ENCODE measurements at places on chromosomes 12 and 14.

GRCh38 chr12:14167005-14167628 is 185.7 kb upstream of the GRIN2B start:
- peak; percentile 85 for DNase-seq

- no peak for DNase-seq
These were observed 1.5 kb downstream of the LGR5 start for GRCh38 chr12:71440763-71441748.

GRCh38 chr14:53209370-53209769 is 56.2 kb upstream of the DDHD1 start:
- DNase-seq: peak; percentile 41

GRCh38 chr14:106442857-106443256 is 916.5 kb downstream of the TMEM121 start:
- no peak for DNase-seq

DNA sequence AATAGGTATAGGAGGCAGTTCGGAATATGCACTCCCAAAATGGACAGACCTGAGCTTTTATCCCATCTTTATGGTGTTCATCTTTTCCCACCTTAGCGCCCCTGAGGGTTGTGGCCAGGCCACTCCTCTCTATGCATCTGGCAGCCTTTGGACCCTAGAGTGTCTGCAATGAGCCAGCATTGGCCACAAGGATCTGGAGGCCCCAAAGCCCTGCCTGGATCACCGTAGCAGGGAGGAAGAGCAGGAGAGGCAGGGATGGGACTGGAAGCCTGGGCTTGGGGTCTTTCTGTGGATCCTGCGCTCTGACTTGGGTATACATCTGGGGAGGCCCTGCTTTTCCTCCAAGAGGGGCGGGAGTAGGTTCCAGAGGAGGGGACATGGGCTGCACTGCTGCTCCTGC is 52.5 kb downstream of the PLEKHG3 start:
- DNase-seq: no peak

- no peak for DNase-seq
These were observed 22.4 kb upstream of the SERPINA6 start for GRCh38 chr14:94345344-94346064.

DNA sequence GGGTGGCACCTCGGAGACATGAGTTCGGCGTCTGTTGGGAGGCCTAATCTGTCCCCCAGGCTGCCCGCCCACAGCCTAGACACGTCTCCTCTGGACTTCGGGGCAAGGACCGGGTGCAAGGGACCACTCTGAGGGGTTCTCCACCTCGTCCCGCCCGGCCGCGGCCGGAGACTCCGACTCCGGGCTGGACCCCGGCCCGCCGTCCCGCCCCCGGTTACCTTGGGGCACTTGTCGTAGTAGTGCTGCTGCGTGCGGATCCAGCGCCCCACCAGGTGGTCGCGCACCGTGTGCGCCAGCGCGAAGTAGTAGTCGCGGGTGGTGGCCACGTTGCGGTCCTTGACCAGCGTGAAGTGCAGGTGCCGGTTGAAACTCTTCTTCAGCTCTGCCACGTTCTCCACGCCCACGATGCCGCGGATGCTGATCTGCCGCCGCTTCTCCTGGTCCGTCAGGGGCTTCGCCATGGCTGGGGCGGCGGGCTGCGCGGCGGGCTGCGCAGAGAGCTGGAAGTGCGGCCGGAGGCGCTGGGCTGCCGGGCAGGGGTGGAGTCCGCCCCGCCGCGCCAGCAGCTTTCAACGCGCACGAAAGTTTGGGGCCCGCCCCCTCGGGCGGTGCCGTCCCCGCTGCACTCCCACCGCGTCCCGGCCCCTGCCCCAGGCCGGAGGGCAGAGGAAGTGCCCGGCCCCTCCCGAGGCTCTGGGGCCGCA is at the start of gene PYGL:
Gene PYGL (minus strand): TSS at position 541 of the 704 bp plus-strand sequence. CDS start 80 bp downstream, at position 461.
- DNase-seq: no peak

DNA sequence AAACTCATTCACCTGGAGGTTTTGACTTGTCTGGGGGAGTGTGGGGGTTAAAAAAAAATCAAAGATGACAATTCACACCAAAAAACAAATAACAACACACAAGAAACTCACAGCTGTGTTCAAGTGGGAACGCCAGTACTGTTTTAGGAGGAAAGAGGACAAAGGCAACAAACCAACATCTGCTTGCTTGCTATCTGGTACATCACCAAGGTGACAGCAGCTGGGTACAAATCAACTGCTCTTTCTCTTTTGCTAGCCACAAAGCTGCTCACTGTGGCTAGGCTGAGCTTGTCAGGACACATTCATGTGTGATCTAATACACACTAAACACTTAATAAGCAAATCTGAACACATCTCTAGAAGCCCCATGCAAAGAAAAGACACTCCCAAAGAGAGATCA is 128.0 kb upstream of the RAP1B start:
- no peak for DNase-seq

GRCh38 chr14:28758253-28758884 is 8.2 kb upstream of the FOXG1 start:
- DNase-seq: no peak

- DNase-seq: no peak
These were observed 162.9 kb downstream of the ADGRD1 start for GRCh38 chr12:131116468-131117117.

DNA sequence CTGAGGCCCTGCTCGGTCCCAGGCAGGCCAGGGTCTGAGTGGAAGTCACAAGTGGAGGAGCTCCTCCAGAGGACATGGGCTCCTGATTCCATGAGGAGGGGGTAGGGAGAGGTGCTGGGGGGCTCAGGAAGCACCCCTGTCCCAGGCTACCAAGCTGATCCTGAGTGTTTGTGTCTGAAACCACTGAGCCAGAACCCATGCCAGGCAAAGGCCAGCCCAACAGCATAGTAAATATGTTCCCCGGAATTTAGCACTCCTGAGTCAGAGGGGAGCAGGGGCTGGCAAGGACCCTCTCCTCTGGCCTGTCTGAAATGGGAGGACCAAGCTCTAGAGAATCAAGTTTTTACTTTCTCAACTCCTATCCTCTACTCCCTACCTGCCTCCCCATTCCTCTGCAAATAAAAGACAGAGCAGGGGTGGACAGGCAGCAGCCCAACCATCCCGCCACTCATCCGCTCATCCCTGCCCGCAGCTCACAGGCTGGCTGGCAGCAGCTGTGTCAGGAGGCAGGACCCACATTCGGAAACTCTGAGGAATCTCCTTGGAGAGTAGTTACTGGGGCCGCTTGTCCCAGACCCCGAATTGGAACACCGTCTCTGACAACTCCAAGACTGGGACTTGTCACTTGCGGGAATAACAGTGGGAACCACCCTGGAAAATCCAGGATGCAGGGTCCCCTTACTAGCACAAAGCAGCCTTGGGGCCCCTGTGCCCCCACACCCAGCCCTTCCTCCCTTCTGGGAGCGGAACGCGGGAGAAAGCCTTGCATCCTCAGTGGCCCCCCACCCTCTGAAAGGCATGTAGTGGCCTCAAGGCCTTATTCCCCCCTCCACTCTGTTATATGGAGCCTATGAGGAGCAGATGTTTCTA is 102.5 kb downstream of the ZFP36L1 start:
- DNase-seq: no peak

- DNase-seq: no peak
These were observed 46.2 kb upstream of the MED13L start for GRCh38 chr12:116323406-116324386.

DNA sequence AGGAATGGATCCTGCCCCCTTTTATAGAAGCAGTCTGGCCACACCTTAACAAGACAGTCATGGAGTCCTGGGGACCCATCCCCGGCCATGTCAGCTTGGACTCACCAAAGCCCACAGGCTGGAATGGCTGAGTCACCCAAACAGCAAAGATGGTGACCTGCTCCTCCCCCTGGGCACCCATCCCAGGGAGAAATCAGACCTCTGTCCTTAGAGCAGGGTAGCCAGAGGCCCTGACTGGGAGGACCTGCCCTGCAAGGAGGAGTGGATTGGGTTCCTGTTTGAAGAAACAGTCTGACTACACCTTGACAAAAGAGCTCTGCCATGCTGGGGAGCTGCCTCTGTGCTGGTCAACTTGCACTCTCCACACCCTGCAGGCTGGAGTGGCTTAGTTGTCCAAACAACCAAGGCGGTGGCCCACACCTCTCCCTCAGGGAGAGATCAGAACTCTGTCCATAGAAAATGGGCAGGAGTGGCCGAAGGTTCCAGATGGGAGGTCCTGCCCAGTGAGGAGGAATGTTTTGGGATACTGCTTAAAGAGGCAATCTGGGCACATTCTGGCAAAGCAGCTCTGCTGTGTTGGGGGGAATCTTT is 16.6 kb downstream of the MGP start:
- DNase-seq: no peak

DNA sequence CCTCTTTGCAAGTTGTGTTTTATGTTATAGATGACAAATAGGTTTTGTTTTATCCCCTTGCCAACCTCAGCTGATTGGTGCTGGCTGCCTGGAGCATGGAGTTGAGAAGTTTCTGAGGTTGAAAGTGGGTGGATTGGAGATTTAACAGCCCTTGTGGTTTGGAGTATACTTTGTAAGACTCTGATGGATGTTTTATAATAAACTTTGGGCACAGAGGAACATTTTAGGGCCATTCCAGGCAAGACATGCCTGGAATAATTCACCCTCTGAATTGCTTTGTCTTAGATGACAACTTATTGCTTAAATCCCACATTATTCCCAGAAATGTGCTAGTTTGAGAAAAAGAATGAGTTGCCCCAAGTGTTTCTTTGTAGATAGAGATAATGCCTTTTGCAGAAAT is 158.9 kb downstream of the SLC5A8 start:
- no peak for DNase-seq

DNA sequence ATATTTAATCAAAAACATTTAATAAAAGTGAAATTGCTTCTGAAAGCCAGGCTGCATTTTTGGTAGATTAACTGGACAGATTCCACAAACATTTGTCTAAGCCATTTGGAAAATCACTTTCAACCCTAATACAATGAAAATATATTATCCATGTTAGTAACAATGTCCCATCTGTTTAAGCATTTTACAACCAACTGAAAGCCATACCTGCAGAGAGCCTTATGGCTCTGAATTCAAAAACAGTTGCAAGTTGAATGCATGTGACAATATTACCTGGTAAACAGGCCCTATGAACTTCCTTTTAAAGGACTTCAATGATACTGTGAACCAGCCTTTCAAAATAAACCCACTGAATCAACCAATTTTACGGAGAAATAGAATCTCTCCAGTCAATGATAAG is 468.1 kb downstream of the BTG1 start:
- no peak for DNase-seq

- no peak for DNase-seq
These were observed 33.4 kb upstream of the PLEKHG6 start for GRCh38 chr12:6276956-6277620.

DNA sequence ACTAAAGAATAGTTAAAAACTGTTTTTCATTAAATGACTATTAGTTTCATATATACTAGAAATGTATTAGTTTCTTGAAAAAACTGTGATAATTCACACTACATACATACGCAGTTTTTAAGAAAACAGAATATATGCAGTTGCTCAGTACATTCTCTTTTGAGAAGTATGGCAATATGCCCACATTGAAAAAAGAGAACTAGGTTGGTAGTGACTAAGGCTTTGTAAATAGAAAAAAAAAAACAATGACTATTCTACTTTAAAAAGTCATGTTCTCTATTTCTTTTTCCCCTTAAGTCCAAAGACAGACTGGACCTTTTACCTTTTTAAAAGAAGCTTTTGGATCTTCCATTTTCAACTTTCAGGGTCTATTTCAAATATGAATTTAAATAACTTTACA is 25.0 kb downstream of the SNX6 start:
- no peak for DNase-seq

- DNase-seq: peak; percentile 31
These were observed 154.1 kb upstream of the FKBP4 start for GRCh38 chr12:2640709-2641108.

- DNase-seq: no peak
These were observed 47.0 kb upstream of the PLBD1 start for GRCh38 chr12:14614704-14615121.

DNA sequence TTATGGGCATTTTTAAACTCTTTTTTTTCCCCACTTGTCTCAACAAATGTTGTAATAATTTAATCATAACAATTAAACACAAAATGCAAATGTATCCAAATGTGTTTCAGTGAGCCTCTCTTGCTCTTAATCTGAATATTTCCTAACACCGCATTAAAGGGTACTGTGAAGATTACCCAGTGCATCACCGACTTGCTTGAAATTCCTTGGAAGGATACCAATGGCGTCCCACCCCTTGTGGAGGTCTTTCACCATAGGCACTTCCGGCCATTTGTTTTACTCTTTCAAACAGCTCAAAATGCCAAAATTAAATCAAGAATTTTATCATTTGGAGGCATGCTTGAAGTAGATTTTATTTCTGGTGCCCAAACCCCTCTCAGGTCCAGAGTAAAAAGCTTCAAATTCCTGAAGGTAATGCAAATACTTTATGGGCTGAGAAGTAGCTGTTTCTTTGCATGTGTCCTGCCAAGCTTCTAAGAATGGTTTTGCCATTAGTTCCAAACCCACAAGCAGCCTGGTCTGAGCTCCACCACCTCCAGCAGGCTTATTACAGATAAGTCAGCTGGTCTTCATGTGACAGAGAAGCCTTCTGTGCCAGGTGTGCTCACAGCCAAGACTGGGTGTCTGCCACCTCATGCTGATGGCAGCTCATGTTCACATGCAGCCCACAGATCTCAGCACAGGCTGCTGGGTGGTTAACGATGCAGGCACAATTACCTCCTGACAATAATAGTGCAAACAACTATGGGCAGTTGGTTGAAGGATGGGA is 16.4 kb upstream of the NUDT4 start:
- DNase-seq: no peak

- peak; percentile 45 for DNase-seq
These were observed 336.2 kb upstream of the GARIN6 start for GRCh38 chr12:99311373-99311772.

- no peak for DNase-seq
These were observed 78.9 kb upstream of the CCND2 start for GRCh38 chr12:4194668-4195067.

- DNase-seq: no peak
These were observed 798.8 kb downstream of the SLC16A7 start for GRCh38 chr12:60394665-60395064.

- DNase-seq: no peak
These were observed 5.6 kb upstream of the E2F7 start for GRCh38 chr12:77070800-77071449.

- no peak for DNase-seq
These were observed 812.1 kb upstream of the NOVA1 start for GRCh38 chr14:27409944-27410343.

Data from putamen (tissue), 1 donor.